ENCODE measurements at places on chromosomes 4 and X.

GRCh38 chr4:38896940-38897339 is 29.3 kb downstream of the FAM114A1 start:
- DNase-seq, result no peak

DNA sequence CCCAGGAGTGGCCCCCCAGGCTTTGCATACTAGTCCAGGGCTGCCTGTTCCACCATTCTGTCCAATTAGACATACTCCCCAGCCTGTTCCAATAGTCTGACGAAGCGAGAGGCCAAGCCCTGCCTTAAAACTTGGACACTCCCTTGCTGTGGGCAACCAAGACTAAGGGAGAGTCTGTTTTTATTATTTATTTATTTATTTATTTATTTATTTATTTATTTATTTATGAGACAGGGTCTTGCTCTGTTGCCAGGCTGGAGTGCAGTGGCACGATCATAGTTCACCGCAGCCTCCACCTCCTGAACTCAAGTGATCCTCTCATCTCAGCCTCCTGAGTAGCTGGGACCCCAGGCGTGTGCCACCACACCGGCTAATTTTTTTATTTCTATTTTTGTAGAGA is 6.6 kb downstream of the KIT start:
- DNase-seq, result no peak

GRCh38 chr4:99205153-99205979 is 13.7 kb downstream of the ADH6 start:
- no peak for DNase-seq

DNA sequence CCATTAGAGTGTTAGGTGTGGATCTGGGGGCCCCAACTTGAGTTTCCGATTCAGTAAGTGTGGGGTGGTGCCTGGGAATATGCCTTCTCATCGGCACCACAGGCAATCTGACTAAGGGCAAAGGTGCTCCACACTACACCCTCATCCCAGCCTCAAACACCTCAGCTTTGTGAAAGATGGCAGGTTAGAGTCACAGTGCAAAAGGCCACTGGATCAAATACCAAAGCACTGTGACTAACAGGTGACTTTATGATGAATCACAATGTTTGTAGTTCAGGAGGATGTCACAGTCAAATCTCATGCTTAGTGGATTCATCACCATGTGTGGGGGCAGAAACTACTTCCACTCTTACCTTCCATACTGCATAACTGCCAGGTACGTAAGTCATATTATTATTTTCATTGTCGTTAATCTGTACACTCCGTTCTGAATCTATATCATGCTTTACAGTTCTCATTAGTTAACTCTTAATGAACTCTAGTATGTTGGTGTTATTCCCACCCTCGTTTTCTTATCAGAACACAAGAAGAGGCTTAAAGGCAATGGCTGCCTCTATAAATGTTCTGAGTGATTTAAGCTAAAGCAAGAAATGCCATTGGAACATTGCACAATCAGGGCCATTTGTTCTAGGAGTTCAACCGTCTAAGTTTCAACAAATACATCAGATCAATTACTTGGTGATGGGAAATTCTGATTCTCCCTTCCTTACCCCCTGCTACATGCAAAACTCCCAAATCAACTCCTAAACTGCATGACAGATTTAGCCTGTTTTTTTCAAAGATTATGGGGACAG is 50.2 kb downstream of the PRKG2 start:
- DNase-seq, result no peak

GRCh38 chr4:183362916-183363542 is 40.8 kb upstream of the CLDN24 start:
- DNase-seq, result no peak

DNA sequence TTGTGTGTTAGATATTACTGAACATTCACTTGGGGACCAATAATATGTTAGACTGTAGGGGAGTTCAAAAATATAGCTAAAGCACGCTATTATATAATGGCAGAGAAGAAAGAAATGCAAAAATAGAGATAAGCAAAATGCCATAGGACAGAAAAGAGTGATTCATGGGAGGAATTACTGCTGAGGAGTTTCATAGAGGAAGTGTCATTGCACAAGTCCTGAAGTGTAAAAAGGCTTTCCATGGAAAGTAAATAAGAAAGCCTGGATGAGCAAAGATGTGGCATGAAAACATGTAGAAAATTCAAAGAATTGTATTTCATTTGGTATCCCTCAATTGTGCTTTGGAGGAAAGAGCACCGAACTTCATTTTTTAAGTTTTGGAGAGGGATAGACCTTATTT is 14.5 kb downstream of the HMGB2 start:
- no peak for DNase-seq

GRCh38 chr4:102168580-102168979 is 176.7 kb downstream of the SLC39A8 start:
- no peak for DNase-seq

GRCh38 chr4:27685947-27686346 is 825.3 kb downstream of the STIM2 start:
- DNase-seq, result no peak

DNA sequence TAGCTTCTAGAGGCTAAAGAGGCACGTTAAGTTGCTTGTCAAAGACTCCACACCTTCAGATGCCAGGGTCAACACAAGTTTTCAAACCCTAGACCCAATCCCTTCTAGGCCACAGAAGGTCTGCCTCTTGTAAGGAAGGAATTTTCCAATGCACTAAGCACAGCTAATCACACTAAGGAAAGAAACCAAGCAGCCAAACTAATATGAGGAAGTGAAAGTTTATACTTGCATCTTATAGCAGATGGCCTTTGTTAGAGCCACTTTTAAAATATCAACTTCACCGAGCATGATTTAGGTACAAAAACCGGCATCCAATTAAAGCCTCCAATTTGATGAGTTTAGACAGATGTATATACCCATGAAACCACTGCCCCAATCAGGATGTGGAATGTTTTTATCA is 9.9 kb downstream of the FHL1 start:
- no peak for DNase-seq

- DNase-seq, result no peak
Observed at GRCh38 chr4:75643651-75644050, 13.3 kb upstream of the CDKL2 start.

DNA sequence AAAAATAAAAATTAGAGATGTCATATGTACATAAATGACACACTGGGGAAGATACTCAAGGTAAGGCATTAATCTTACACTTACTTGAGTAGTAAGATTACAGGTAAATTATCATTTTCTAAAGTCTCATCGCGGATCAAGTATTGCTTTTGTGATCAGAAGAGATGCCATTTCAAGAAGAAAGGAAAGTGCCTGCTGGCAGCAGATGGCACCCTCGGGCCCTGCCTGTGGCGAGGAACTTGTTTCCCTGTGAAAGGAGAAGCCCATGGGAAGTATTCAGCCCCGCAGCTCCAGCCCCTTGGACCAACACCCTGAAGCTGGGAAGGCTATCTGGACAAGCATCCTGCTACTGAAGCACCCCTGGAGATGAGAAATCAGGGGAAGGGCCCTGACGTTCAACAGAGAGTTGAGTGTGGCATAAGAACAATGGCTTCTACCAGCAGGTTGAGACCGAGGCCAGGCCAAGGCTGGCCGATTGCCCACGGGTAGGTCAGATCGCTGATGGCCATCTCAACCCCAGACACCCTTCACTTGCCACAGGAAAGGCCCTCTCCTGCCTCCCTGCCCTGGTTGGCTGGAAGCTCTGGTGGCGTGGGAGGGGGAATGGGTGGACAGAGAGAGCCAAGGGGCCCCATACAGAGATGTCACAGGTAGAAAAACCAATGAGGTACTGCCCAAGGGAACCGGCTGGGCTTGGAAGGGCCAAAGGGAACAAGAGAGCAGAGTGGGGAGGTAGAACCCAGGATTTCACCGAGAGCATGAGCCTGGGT is 18.8 kb upstream of the MXD4 start:
- no peak for DNase-seq

- DNase-seq, result no peak
Observed at GRCh38 chrX:40199704-40200103, 101.9 kb upstream of the BCOR start.

- DNase-seq, result no peak
Observed at GRCh38 chrX:124239324-124239723, 93.1 kb upstream of the TEX13D start.

- DNase-seq, result no peak
Observed at GRCh38 chr4:165748321-165748720, 124.7 kb upstream of the TLL1 start.

DNA sequence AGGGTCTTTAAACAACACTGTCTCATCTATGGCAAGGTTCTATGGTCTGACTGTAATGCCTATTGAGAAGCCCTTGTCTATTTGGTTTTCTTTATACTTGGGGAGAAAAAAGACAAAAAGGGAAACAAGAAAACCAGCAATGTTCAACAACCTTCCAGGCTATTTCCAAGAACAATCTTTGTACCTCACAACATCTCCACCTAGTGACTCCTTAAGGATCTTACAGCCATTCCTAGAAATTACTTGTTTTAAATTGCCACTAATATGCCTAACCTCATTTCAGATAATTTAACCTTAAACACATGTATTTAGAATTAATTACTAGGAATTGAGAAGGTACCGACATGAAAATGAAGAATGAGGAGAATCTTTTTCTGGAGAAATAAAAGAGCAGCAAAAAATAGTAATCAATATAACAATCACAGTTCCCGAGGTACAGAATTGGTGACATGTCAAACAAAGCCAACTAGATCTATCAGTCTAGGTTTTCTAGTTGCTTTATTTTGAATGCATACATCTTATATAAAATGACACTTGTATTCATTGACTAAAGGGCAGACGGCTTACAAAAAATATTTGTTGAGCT is 1.6 kb upstream of the RBM46 start:
- no peak for DNase-seq

- no peak for DNase-seq
Observed at GRCh38 chr4:139763672-139764071, 98.1 kb downstream of the MGST2 start.

GRCh38 chr4:186900232-186900900 is 176.7 kb upstream of the FAT1 start:
- DNase-seq, result no peak

GRCh38 chr4:170008371-170008770 is 17.8 kb downstream of the MFAP3L start:
- no peak for DNase-seq

GRCh38 chr4:10589799-10590198 is 94.8 kb downstream of the CLNK start:
- no peak for DNase-seq

Measured in stimulated activated CD8-positive, alpha-beta memory T cell treated with anti-CD3 and anti-CD28 coated beads, Interleukin-7, amount 100 ng/mL, for 1 hour (primary cell).